ENCODE measurements at places on chromosomes 1 and 21.

GRCh38 chr1:241045659-241046058 lies 311.3 kb downstream of the RGS7 start:
- DNase-seq, result no peak

DNA sequence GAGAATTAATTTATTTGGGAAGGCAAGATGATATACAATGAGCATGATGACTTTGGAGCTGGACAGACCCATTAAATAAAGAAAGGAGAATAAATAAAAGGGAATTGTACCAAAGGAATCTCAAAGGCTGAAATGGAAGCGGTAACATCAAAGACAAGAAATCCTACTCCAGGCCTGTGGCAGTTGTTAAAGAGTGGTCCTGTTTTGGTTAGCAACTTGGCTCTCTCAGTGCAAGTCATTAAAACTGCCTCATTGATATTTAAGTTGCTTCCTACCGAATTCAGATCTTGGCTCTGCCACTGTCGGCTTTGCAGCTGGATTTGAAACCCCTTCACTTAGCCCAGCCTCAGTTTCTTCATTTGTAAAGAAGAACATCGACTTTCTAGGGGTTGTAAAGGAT lies 10.1 kb downstream of the TGFB2 start:
- no peak for DNase-seq

DNA sequence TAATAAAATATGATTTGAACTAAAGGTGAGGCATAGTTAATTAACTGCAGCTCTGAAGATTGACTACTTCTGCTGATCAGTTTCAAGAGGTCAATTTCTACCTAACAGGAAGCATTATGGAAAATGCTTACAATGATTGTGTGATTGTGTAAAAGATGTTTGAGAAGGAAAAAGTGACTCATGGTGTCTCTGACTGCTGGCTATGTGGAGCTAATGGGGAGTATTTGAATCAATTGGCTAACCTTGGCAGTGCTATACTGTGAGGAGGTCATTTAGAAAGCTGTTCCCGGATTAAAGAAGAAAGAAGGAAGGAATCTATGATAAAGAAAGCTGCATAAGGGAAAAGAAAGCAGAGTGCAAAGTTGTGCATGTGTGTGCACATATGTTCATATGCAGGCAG lies 376.5 kb downstream of the ADGRL2 start:
- DNase-seq, result no peak

DNA sequence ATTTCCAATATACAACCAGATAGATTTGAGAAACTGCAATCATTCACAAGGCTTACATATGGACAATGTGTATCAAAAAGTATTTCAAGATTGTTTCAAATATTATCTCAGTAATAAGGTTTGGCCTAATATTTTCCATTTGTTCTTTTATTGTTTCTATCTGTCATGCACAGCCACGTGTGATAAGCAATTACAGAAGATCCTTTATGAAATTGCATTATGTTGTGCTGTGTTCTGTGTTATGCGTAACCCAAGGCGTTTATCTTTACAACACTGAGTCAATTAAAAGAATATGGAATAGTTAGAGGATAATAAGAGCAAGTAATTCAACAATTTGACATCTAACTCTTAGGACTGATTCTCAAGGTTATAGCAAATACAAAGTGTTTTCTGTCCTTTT lies 1009.3 kb upstream of the PRMT6 start:
- DNase-seq, result no peak

- DNase-seq, result no peak
These were observed 305.4 kb upstream of the PTBP2 start for GRCh38 chr1:96416111-96416595.

Measured in omental fat pad (tissue), 4 donors.